ENCODE measurements at places on chromosomes 7 and 10.

DNA sequence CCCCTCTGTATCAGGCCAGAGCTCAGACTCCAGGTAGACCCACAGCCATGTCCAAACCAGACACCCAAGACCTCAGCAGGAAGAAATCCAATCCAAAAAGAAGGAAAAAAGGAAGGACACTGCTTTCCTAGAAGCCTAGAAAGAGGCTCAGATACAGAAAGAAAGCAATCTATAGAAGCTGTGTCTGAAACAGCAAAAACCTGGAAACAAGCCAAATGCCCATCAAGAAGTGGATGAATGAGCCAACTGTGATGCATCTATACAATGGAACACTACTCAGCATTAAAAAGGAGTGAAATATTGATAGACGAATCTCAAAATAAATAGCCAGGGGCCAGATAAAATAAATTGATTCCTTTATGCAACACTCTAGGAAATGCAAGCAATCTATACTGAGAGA, 31.6 kb downstream of the GRB10 start:
- DNase-seq, result no peak

DNA sequence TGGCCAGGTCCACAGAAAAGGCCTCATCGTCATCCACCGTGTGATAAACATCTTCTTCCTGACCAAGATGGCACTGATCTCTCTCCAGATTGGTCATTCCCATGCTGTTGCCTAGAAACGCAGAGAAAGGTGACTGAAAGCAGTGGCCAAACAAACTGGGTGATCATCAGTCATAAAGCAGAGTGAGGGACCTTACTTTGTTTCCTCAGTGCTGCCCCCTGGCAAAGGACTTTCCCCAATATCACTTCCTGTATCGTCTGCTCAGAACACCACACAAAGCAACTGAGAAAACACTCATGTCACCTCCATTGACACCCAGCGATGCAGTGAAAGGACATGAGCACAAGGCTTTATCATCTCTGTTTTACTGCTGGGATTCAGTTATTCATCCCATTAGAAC, 40.0 kb upstream of the TM9SF3 start:
- DNase-seq, result no peak

GRCh38 chr10:126597211-126597610, 73.3 kb downstream of the C10orf90 start:
- no peak for DNase-seq

GRCh38 chr10:49509771-49510303, 29.1 kb downstream of the ERCC6 start:
- no peak for DNase-seq

GRCh38 chr10:62266147-62266546, 2.5 kb downstream of the RTKN2 start:
- DNase-seq, result no peak

DNA sequence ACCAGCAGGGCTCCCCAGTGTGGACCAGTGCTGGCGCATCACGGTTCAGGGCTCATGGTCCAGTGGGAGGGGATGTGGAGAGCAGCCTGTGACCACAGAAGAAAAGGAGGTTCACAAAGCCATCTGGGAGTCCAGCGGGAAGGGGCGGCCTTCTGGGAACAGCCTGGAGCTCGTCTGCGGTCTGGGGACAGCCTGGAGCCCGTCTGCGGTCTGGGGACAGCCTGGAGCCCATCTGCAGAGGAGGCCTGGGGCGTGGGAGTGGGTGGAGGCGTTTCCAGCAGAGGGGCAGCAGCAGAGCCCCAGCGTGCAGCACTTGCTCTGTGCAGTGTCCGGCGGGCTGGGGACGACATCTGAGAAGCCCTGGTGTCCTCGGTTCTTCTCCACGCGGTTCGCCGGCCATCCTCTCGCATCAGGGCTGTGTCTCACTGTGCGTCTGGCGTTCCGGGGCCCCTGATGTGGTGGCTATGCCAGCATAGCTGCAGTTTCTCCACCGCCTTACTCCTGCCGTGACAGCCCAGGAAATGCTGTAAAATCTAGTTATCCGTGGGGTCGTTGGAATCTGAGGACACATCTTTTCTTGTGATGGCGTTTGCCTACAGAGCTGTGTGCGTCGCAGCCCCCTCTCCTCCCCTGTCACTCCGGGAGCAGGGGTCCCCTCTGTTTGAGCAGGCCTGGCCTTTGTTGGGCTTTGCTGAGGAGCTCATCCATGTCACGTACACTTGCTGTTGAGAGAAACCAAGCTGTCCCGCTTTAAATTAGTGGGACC, 104.6 kb downstream of the INPP5A start:
- no peak for DNase-seq

DNA sequence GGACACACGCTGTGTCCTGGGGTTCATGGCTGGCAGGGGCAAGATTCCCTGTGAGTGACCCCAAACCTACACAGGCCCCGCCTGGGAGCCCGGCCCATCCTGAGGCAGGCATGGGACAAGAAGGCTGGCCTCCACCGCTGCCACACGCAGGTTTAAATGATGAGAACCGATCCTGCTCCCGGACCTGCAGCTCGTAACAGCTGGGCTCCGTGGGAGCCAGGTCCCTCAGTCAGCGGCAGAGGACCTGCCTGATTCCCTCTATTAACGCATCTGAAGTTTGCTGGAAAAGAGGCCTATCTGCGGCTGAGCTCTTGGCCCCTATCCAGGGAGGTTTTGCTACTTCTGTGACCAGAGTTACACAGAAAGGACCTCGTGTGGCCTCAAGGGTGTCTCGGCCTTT, 112.3 kb downstream of the VIPR2 start:
- no peak for DNase-seq

DNA sequence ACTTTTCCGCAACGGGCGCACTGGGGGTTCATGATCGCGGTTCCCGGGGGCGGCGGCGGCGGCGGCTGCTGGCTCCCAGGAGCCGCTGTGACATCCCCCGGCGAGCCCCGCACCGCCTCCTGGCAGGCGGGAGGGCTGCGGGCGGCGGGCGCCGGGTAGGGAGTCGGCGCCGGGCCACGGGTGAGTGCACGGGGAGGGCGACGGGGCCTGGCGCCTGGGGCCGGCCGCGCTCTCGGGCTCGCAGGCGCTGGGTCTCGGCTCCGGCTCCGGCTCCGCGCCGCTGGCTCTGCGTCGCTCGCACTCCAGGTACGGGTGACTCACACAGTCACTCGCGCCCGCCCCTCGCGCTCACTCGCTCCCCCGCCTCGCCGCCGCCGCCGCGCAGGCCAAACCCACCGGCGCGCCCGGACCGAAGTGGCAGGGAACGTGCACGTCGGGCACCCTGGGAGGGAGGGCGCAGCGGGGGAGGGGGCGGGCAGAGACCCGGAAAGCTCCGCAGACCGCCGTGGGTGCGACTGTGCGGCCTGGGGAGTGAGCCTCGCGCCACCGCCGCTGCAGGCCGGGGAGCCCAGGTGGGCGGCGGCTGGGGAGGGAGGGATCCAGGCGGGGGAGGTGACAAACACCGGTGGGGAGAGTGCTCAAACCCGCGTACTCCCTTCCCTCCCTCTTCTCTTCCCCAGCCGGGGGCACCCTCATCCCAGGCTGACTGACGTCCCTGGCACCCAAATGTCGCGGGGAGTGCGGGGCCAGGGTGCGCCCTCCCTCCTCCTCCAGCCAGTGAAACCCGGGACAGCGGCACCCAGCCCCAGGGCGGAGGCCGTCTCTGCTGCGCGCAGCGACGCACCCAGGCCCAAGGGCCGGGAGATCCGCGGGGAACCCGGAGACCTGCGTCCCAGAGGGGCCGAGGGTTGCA, 276.9 kb upstream of the NEBL start:
- DNase-seq, result no peak

- no peak for DNase-seq
Measured at GRCh38 chr7:125847692-125848091, 918.1 kb upstream of the POT1 start.

- DNase-seq, result no peak
Measured at GRCh38 chr10:123788981-123789380, 102.6 kb downstream of the CPXM2 start.

DNA sequence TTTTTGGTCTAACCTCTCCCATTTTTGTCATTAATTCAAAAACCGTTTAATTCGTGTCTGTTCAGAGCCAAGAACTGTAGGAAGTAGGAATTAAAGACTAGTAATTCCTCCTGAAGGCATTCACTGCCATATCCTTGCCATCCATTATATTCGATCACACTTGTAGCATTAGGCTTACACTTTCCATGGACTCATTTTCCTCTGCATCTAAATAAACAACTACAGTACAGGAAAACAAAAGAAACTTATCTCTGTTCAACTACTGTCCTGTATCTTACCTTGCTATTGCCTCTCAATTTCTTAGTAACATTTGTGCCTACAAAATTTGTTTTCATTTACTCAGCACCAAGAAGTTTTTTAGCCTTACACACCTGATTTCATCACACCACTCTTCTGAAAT, 111.6 kb upstream of the SEMA3C start:
- DNase-seq, result no peak

DNA sequence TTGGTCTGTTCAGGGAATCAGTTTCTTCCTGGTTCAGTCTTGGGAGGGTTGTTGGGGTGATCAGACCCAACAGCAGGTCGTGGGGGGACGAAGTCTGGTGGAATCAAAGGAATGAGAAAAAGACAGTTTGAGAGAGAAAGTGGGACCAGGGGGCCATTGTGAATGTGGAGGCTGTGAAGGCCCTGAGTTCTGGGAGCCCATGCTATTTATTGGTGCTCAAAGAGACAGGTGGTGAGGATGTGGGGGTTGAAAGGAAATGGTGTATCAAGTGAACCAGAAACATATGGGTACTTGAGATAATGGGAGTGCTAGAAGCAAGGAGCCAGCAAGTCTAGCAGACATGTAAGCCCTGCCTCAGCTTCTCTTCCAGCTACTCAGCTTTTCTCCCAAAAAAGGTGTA, 84.1 kb downstream of the CCSER2 start:
- DNase-seq, result no peak

- no peak for DNase-seq
Measured at GRCh38 chr10:32140403-32140802, 84.2 kb upstream of the KIF5B start.

- DNase-seq, result no peak
Measured at GRCh38 chr7:35448486-35448885, 194.6 kb upstream of the TBX20 start.

DNA sequence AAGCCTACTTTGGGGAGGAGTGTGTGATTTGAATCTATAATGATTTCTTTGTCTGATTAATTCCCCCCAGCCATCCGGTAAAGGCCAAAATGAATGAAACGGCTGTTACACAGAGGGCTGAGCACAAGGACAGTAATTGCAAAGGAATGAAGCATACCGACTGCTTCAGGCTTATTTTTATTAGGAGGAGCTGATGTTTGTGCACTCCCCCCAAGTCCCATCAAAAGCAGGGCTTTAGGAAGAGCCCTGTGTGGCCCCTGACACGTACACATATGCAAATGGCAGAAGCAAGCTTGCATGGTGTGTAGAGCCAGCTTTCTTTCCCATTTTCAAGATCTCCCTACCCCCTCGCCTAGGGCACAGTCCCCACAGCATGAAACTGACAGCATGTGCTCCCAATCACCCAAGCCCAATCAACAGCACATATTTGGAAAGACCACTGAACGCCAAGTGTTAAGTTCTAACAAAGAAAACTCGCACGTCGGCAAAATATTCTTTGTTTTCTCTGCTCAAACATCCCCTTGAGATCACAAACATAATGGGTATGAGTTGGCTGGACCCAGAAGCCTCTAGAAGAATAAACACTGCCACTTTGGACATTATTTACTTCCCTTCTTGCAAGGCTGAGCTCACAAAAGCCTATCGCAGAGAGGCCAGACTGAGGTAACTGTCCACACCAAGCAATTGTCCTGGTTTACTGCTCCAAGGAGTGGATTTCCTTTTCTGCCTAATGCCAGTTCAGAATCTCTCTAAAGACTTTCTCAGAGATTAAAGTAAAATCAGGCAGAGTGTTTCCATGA, 143.0 kb downstream of the CUBN start:
- DNase-seq, result no peak

DNA sequence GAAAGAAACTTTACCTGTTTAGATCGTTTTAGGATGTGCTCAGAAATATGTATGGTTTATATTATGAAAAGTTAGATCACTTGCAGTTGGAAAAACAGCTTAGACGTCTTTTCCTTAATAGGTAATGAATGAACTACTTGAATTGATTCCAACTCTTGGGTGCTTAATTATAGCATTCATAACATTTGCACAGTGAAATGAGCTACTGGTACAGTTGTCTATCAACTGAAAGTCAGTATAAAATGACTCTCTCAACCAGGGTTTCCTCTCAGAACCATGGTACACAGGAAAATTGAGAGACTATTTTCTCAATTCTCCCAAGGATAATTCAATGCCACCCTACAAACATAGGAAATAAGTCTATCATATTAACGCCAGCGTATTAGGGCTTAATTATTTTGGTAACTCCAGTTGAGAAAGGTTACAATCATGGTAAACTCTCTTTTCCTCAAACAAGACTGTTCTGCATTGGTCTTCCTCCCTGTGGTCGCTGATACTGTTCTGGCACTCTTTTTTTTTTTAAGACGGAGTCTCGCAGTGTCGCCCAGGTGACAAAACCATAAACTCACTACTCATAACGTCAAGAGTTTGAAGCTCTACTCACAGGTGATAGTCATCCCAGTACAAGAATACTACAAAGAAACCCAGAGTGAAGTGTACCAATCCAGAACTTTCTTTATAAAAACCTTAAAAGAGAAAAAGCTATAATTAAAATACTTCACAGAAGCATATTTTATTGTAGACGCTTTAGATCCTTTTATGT, 2.0 kb downstream of the ANLN start:
- DNase-seq, result peak; percentile 86

GRCh38 chr10:19579761-19580545, 236.3 kb upstream of the PLXDC2 start:
- no peak for DNase-seq

DNA sequence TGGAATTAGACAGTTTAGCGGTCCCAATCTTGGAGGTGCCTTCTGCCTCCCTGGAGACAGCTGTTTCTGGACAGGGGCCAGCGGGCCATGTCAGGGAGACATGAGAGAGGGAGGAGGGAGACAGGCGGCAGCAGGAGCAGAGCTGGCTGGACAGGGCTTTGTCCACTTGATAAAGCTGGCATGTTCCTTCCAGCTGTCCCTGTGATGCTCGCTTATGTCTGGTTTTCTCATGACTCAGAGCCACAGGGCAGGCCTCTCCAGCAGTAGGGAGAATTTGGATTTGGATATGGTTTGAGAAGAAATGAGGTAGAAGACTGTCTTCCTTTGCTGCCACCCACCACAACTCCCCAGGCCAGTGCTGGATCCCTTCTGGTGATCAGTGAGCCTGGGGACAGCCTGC, 51.7 kb upstream of the SORCS3 start:
- no peak for DNase-seq

- no peak for DNase-seq
Measured at GRCh38 chr7:29976673-29977415, 12.8 kb downstream of the SCRN1 start.

GRCh38 chr10:63257778-63258177, 124.7 kb downstream of the NRBF2 start:
- DNase-seq, result no peak
